Natural killer cell (primary cell): ENCODE measurements at places on chromosomes 16 and 17. TPM values are rescaled to one million over a fixed set of nuclear protein-coding genes. Genes with fewer than 3 reads are reported as not detected.

DNA sequence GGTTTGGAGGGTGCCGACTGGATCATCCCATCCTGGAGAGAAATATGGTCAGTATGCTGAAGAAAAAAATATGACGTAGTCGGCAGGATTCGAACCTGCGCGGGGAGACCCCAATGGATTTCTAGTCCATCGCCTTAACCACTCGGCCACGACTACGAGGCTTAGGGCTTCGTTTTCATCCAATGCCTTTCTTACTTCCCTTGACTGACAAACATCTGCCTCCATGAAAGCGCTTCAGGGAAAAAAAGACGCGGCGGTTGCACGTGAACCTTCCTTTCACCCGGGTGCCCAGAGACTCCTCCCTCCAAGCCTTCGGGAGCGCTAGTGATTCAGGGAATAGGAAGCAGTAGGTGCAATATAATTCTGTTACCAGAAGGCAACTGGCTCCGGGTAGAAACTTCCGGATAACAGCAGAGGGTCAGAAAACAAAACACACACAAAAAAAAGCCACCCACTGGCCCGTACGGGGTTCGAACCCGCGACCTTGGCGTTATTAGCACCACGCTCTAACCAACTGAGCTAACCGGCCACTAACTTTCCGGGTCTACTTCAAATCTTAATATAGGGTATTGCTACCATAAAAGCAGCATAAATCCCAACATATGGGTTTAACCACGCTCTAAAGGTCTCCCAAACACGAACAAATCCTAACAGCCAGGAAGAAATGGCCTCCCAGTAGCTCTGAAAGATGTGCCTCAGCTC, 16.3 kb upstream of the AURKB start:
- peak overlapping the region; percentile 38 for H3K27ac ChIP-seq
- no peaks in the 10 kb centered on the region for H3K27me3 ChIP-seq
- DNase-seq = peak; percentile 40

GRCh38 chr17:70110443-70110880, 35.4 kb downstream of the KCNJ16 start:
- DNase-seq = no peak
- H3K27ac ChIP-seq = no peak overlapping the region
- H3K4me3 ChIP-seq = no peak overlapping the region
- no peaks in the 10 kb centered on the region for H3K27me3 ChIP-seq

DNA sequence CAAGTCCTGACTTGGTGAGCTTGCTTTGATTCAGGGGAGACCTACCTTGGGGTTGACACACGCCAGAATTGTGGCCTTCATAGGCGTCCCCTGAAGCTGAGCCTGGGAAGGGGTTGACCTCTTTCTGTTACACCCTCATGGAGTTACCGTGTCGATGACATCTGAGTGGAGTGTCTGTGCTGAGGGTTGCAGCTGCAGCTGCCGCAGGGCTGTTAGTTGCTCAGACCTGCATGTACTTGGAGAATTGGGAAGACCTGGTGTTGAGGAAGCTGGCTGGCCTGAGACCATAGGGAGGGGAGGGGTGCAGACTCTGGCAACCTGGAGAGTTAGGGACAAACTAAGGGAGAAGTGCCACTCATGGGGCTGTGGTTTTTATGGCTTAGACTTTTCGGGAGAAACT, 9.6 kb downstream of the GSE1 start:
- no peak overlapping the region for H3K4me3 ChIP-seq
- DNase-seq = no peak
- no peak overlapping the region for H3K27ac ChIP-seq

- H3K4me3 ChIP-seq = no peak overlapping the region
- H3K27ac ChIP-seq = no peak overlapping the region
Measured at GRCh38 chr17:45907750-45908395, 13.5 kb downstream of the MAPT start.

- H3K27me3 ChIP-seq = peaks cover 22% of the 10 kb centered on the region
- peaks cover 17% of the 10 kb centered on the region for H3K4me1 ChIP-seq
- H3K36me3 ChIP-seq = no peaks in the 10 kb centered on the region
- no peak for DNase-seq
Measured at GRCh38 chr17:79023886-79024771, at the start of gene C1QTNF1. TSS of gene C1QTNF1 (plus strand) at chr17:79024169. CDS start at chr17:79043969, 19,800 bp downstream.

DNA sequence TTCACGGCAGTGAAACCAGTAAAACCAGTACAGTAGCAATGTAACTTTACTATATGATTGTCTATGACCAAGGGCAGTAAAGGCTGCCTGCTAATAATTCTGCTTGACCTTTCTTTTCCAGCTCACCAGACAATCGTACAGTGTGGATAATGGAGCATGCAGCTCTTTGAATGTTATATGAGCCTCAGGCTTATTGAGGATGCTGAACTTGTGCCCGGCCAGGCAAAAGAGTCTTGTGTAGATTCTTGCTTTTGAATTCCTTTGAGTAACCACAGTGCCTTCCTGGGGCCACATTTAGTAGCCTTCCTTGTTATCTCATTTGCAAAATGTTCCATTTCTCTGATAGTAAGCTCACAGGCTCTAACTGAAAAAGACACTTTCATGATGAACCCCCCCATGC, 131.8 kb downstream of the CDH11 start:
- H3K27ac ChIP-seq = no peak overlapping the region
- no peak for DNase-seq
- H3K36me3 ChIP-seq = no peaks in the 10 kb centered on the region
- H3K4me1 ChIP-seq = no peaks in the 10 kb centered on the region
- no peaks in the 10 kb centered on the region for H3K27me3 ChIP-seq
- no peak overlapping the region for H3K4me3 ChIP-seq

The TMIGD1 gene
- total RNA-seq = not detected

The SLC2A4 gene
- total RNA-seq = not detected
